T-helper 1 cell treated with Interleukin-12 subunit alpha and Interleukin-12 subunit beta and Interleukin-4 antibody, amounts not matched to agents 30 ng/mL and 1 ng/mL, for 36 hours (primary cell): ENCODE measurements at places on chromosomes 1 and 21. TPM values are rescaled to one million over a fixed set of nuclear protein-coding genes. Genes with fewer than 3 reads are reported as not detected.

The IFFO2 gene
- 20.6 and 23.8 TPM in 2 replicates for total RNA-seq

The SYCP1 gene
- not detected in 2 replicates for total RNA-seq

The COL11A1 gene
- not detected in 2 replicates for total RNA-seq

The CELA2B gene
- not detected in 2 replicates for total RNA-seq

The MROH7 gene
- 0.39 TPM in 1 of 2 replicates, not detected in the other for total RNA-seq

The PTAFR gene
- total RNA-seq: 0.49 and 0.90 TPM in 2 replicates

The HES2 gene
- 0.63 and 1.1 TPM in 2 replicates for total RNA-seq

The PEAR1 gene
- total RNA-seq: 0.12 and 0.29 TPM in 2 replicates

The IFI44L gene
- total RNA-seq: 132 and 135 TPM in 2 replicates

The SLC2A5 gene
- 0.39 TPM in 1 of 2 replicates, not detected in the other for total RNA-seq

The CLEC20A gene
- not detected in 2 replicates for total RNA-seq

The IGSF3 gene
- total RNA-seq: 0.83 and 0.98 TPM in 2 replicates

The IFI44 gene
- total RNA-seq: 125 and 143 TPM in 2 replicates

The KCNE2 gene
- total RNA-seq: not detected in 2 replicates

The TFF3 gene
- total RNA-seq: not detected in 2 replicates

The NLRP3 gene
- total RNA-seq: 0.20 and 0.27 TPM in 2 replicates

The NBPF4 gene
- 0.22 and 0.51 TPM in 2 replicates for total RNA-seq

The PLA2G2D gene
- not detected in 2 replicates for total RNA-seq

The MIXL1 gene
- total RNA-seq: not detected in 2 replicates

The ADAMTS5 gene
- total RNA-seq: not detected in 2 replicates

The S100A5 gene
- total RNA-seq: 2.6 and 3.9 TPM in 2 replicates

The DAB1 gene
- total RNA-seq: 0.15 and 0.22 TPM in 2 replicates

The LCE1D gene
- total RNA-seq: not detected in 2 replicates

The CNTN2 gene
- not detected in 2 replicates for total RNA-seq

The LEPR gene
- total RNA-seq: 3.3 and 3.6 TPM in 2 replicates

The RYR2 gene
- not detected in 2 replicates for total RNA-seq

The CYP4A11 gene
- total RNA-seq: not detected in 2 replicates

The ANGPTL7 gene
- not detected in 2 replicates for total RNA-seq

The RHD gene
- total RNA-seq: not detected in 2 replicates

The CRYBG2 gene
- 3.8 and 4.2 TPM in 2 replicates for total RNA-seq

The MEX3A gene
- total RNA-seq: 0.07 TPM in 1 of 2 replicates, not detected in the other

The HDAC1 gene
- 208 and 210 TPM in 2 replicates for total RNA-seq

The TMCC2 gene
- total RNA-seq: 8.4 and 9.3 TPM in 2 replicates

The LCE1E gene
- not detected in 2 replicates for total RNA-seq

The AMPD2 gene
- 88.5 and 93.2 TPM in 2 replicates for total RNA-seq
